ENCODE measurements at places on chromosomes 5 and 9.

GRCh38 chr9:138043411-138044345 is 166.1 kb downstream of the CACNA1B start:
- no peak for DNase-seq

DNA sequence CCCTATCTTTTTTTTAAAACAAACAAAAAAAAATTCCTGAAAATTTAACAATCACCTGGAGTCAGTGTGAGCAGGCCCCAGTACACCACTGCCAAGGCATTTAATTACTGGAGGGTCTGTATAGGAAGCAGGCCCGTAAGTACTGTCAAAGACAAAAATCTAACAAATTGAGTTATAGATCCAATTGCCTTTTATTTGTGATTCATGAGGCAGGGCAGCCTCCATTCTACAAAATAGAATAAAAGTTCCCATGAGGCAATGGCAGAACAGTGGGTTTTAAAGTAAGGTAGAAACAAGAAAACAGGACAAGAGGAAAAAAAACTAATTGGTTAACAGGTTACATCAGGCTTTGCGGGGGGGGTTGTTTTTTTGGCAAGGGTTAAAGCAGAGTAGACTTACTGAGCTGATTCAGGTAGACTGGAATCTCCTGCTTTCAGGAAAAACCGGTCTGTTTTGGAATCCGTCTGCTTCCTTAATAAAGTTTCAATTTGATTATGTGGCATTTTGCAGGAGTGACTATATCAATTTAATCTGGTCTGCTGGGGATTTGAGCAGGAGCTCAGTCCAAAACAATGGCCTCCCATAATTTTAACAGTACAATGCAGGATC is 48.9 kb downstream of the AUH start:
- no peak for DNase-seq

GRCh38 chr5:76283670-76284069 is 119.4 kb upstream of the IQGAP2 start:
- no peak for DNase-seq

GRCh38 chr5:154308443-154309370 is 118.2 kb downstream of the GALNT10 start:
- DNase-seq = no peak

DNA sequence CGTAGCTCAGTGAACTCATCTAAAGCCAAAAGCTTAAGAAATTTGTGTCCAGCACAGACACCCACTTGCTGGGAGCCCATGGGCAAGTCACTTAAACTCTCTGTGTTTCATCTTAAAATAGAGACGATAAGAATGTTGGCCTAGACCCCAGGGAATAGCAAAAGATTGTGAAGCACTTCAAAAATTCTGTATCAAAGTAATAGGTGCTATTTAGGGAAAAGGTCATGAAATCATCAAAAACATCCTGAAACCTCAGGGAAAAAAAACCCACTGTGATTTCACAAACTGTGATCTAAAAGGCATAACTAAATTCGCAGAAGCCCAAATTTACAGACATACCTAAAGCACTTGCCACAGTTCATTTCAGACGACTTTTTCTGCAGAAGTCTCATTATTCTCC is 278.3 kb downstream of the NR2F1-AS1 start:
- no peak for DNase-seq

- DNase-seq = no peak
These were observed 452.3 kb downstream of the MTRR start for GRCh38 chr5:8321272-8321671.

GRCh38 chr5:38121420-38121819 is 136.9 kb upstream of the EGFLAM start:
- no peak for DNase-seq

DNA sequence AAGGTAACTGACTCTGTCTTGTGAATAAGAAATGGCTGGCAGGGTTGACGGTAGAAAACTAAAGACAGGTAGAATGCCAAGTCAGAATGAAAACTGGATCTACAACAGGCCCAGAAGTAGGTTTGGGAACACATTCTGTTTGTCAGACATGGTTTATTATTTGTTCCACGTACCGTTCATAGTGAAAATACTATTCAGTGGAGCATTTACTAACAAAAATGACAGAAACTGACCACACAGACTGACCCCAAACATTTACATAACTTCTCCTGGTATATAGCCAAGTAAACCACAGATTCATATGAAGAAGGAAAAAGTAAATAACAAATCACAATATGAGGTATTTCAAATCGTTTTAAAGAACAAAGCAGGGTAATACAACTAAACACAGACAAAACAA is 73.7 kb downstream of the SLC38A9 start:
- DNase-seq = no peak

- no peak for DNase-seq
These were observed 243.5 kb upstream of the FBXL7 start for GRCh38 chr5:15256485-15256884.

GRCh38 chr9:846852-847251 is 5.4 kb downstream of the DMRT1 start:
- DNase-seq = no peak

DNA sequence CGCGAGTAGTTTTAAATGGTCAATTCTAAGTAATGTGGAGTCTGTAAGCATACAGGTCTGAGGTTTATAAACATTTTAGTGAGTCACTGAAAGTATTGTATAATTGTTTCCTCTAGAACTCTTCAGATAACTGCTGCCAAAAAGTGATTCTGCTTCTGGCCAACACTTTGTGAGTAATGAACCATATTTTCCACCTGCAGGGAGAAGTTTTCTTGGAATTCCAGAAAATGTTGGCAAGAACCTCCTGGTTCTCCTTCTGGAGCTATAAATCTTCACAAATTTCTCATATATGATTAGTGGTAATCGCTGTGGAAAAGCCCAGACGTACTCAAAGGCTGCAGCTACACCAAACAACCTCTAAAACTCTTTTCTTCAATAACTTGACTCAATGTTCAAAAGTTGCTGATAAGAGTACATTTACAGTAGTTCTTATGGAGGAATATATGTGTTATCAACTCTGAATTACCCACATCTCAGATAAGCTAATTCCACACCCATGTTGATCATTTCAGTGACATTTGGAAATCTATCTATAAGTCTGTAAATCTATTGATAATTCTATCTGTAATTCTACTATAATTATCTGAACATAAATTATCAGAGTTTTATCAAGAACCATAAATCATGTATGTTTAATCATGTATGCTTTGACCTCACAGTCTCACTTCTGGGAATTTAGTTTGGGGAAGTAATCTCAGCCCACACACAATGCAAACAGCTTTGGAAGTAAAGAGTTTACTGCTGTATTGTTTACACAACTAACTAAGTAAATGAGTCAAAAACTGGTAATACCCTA is 74.1 kb downstream of the FNBP1 start:
- DNase-seq = no peak
